ENCODE measurements at places on chromosomes 1 and 21.

DNA sequence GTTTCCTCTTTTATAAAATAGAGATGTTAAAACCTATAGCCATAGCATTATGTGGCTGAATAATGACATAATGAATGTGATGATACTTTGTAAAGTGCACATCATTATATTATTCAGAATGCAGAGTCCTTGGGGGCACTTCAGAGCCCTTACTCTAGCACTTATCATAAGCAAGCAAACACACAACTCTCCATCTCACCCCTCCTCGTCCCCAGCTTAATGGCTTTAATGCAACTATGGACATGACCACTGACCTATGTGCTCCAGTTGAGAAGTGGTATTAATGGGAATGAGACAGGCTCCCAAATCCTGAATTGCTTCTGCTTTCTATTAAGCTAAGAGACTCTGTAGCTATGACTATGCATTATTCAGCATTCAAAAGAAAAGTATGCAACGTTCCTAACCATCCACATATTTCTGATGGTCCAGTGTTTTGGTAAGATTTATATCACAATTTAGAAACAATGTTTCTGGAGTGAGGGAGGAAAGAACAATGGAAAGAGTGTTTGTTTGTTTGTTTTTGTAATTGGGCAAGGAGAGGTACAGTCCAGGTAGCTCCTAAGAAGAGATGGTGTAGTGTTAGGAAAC lies 194.0 kb upstream of the PLXNA2 start:
- no peak for DNase-seq

DNA sequence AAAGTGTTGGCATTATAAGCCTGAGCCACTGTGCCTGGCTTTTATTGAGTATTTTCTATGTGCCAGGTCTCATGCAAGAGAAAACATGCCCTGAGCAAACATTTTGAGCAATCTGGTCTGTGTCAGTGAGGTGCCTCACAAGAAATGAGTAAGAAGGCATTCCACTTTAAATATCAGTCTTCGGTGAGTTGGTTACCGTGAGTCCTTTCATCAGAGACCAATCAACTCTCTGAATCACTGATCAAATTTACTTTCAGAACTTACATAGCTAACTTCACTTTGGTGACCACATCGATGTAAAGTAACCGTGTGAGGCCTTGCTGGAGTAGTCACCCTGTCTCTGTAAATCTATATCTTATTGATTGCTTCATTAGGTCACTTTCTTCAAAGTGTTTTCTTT lies 14.3 kb upstream of the DDX59 start:
- no peak for DNase-seq

GRCh38 chr1:81600878-81601622 lies 199.7 kb upstream of the ADGRL2 start:
- DNase-seq: no peak

- peak; percentile 48 for DNase-seq
Observed at GRCh38 chr1:18109756-18110597, 2.4 kb downstream of the IGSF21 start.

- DNase-seq: peak; percentile 13
Observed at GRCh38 chr1:54310439-54311328, 95.5 kb downstream of the SSBP3 start.

DNA sequence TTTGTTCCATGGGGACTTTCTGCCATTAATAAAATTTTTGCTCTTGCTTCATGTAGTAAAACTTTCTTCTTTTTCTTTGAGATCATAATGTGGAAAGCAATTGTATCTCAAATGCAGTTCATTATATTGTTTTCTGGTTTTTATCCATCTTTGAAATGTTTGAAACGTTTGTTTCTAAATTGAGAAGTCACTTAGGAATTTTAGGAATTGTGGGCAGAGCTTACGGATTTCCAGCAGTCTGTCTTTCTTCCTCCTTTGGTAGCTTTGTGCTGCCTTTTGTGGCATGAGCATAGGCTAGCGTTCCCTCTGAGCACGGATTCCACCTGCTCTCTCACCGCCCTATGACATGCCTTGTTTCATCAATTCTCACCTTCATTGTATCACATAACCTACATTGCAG lies 2.9 kb upstream of the ST6GALNAC5 start:
- no peak for DNase-seq

DNA sequence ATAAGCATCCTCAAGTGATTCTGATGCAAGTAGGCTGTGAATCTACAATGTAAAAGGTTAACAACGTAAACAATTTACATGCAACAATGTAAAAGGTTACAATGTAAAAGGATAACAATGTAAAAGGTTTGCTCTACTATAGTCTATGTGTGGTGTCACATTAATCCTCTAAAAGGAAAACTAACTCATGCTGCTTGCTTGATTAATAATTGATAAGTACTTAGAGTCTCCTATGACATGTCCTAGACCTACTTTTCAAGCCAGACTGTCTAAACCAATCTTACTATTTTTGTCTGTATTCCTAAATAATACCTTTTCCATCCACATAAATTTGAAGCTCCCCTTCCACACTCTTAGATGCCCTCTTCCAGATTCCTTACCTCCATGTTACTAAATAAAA lies 606.8 kb downstream of the LTN1 start:
- DNase-seq: no peak

DNA sequence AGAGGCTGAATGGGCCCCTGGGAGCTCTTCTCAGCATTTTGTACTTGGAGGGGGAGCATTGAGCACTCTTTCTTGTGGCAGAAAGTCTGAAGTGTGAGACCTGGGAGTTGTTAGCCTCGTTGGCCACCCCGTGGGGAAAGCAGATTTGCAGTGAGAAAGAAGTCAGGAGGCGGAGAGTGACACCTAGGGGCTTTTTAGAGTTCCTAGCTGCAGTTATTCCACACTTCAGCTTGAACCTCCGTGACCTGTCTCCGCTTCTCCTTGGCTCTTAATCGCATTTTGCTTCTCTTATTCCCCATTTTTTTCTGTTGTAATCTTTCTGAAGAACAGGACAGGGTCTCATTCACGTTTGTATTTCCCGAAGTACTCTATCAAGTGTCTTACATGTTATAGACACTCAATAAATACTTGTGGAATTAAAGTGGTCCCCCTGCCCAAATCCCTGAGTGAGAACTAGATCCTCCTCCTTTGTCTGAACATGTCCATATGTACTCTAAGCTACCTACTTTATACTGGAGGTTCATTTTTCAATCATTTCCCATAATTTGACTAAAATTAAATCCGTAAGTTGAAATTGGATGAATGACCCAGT lies 14.5 kb upstream of the C1orf141 start:
- DNase-seq: no peak

DNA sequence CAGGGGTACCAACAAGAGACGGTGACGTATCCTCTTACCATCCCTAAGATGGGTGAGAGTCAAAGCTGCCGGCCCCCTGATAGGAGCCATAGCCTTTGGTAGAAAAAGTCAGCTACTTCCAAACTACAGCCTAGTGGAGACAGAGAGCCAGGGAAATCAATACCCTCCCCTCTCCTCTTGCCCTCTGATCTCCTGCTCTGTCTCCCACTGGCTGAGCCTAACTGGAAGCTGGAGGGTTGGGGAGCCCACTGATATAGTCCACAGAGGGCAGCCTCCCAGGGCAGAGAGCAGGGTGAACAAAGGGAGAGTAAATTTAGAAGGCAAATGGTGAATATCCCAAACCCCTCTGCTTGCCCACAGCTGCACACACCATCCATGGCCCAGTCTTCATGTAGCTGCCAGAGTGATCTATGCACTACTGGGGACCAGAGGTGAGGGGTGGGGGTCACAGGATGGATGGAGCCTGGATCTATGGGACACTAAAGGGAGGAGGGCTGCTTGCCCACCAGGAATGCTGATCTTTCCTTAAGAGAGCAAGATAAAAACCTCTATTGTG lies 80.0 kb downstream of the DHRS3 start:
- DNase-seq: no peak

- no peak for DNase-seq
Observed at GRCh38 chr1:231162970-231163829, 1.3 kb downstream of the TRIM67 start.

GRCh38 chr1:59150577-59151386 lies 146.1 kb upstream of the FGGY start:
- DNase-seq: no peak

- DNase-seq: no peak
Observed at GRCh38 chr21:44583089-44583799, 2.8 kb upstream of the KRTAP10-5 start.

GRCh38 chr1:19754482-19754881 lies 45.2 kb downstream of the TMCO4 start:
- DNase-seq: no peak

GRCh38 chr1:226047495-226047894 lies 15.0 kb upstream of the H3-3A start:
- no peak for DNase-seq
